ENCODE measurements at places on chromosomes 3 and 15.

DNA sequence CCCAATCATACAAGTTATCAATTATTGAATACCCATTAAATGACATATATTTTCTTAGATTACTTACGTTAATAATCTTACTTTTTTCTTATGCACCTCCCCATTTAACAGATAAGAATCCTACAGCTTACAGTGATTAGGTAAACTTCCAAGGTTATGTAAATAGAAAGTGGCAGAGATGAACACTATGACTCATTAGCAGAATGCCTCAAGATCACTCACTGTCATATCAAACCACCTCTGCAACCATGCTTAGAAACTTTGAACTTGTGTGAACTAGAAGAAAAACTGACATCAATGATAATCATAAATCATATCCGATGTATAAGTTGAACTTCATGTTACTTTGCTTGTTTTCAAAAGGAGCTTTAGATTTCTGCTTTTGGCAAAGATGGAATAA, 911.6 kb upstream of the ARPP21 start:
- DNase-seq: no peak

DNA sequence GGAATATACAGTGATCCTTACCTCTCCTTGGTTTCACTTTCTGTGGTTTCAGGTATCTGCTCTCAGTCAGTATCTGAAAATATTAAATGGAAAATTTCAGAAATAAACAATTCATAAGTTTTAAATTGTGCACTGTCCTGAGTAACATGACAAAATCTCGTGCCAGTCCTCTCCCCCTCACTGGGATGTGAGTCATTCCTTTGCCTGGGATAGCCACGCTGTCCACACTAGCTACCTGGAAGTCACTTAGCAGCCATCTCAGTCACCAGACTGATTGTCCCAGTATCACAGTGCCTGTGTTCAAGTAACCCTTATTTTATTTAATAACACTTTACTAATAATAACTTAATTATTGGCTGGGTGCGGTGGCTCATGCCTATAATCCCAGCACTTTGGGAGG, 15.3 kb upstream of the KLHL25 start:
- no peak for DNase-seq

DNA sequence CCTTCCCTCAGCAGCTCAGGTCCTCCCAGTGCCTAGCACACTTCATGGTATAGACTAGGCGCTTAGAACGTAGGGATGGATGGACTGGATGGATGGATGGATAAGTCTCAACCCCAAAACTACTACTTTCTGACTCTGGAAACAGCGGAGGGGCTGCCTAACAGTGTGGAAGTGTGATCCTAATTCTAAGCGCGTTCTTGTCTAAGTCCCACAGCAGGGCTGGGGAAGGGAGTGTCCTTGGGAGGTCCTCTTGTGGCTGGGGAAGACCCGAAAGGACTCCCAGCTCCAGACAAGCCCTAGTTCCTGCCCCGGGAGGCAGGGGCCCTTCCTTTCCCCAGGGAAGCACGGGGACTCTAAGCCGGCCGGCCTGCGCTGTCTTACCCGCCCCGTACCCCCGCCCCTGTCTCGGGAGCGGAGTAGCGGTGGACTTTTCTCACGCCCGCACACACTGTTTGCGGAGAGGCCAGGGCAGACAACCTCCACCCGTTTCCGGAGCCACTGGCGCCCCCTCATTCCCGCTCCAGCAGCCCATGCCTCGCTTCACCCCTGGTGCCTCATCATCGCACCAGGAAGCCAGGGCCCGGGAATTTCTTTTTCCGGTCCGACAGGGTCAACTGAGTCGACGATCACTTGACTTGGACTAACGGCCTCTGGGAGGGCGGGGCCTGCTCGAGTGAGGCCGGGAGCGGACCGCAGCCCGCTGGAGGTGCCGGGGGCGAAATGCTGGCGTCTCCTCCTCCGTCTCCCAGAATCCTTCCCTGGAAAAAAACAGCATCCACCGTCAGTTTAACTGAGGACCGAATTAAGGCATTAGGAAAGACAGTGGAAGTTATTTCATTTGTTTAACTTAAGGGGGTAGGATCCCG, 133.3 kb downstream of the TBC1D2B start:
- peak; percentile 80 for DNase-seq

DNA sequence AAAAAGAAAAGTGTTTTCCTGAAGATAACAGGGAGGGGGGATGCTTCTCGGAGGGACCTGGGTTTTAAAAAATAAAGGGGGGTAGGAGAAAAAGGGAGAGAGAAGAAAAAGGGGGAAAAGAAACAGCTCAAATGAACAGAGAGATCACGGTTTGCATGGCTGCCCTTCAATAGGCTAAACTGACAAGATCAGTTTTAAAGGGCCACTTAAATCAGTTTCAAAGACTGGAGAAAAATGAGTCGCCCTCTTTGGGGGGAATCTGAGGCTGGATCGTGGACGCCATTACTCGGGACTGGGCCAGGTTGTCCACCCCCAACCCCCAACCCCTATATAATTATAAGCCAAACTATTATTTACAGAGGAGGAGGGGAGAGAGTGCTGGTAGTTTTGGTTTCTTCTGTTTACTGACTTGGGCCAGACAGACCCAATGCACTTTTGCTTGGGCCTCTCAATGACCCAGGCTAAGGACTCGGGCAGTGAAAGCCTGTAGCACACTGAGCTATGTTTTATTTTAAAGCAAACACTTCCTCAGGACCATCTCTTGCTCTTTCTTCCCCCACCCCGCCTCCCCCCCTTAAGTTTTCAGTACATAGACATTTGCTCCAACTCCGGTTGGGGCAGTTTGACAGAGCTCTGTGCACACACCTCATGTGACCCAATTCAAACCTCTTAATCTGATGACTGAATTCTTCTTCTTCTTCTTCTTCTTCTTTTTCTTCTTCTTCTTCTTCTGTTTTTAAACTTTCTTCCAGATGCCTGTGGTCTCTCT, 6.3 kb downstream of the NR2F2 start:
- DNase-seq: no peak

DNA sequence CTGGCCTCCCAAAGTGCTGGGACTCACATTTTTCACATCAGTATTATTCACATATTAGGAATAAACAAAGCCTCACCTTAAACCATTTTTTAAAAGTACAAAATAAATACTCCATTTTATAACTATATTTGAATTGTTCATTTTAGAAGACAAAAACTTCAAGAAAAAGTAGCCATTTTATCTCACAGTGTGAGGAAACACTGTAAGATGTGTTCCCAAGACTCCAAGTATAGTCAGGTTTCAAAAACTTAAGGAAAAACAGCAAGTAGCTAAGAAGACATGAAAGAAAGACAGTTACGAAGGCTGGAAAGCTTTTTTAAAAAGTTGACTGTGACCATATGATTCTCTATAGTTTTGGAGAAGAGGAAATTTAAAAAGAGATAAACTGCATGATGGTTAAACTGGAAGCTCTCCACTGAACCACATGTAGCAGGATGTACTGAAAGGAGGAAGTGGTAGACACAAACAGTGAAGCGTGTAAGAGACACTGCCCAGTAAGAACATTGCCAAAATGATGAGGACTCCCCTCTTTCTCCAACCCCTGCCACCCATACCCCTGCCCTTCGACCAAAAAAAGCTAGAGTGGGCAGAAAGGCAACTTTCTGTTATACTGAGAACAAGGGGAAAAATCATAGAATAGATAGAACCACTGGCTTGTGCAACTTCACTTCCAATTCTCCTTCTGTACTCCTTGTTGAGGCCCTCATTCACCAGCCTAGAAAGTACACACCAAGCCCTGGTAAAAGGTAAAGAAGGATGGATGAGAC, 6.2 kb upstream of the TMF1 start:
- DNase-seq: peak; percentile 30

GRCh38 chr15:81859737-81860516, 185.9 kb downstream of the MEX3B start:
- DNase-seq: no peak

Data from GM13976 (cell line).